ENCODE measurements at places on chromosomes 7 and 10.
A peak's percentile ranks its signal among the peaks of the same experiment; 100 is the strongest.

DNA sequence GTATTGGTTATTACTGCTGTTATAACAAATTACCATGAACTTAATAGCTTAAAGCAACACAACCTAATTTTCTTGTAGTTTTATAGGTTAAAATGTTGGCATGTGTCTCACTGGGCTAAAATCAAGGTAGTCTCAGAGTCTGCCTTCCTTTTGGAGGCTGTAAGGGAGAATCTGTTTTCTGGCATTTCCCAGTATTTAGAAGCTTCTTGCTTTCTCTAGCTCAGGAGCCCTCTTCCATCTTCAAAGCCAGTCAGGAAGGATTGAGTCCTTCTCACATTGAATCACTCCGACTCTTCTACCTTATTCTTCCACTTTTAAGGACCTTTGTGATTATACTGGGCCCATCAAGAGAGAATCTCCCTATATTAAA is 156.2 kb downstream of the MBL2 start:
- no peak for DNase-seq

GRCh38 chr10:34922138-34922537 is 107.0 kb upstream of the PARD3 start:
- no peak for DNase-seq

- no peak for DNase-seq
These were observed 967.8 kb downstream of the LRMDA start for GRCh38 chr10:76399226-76399625.

GRCh38 chr10:42476101-42476500 is 162.3 kb downstream of the ZNF33B start:
- no peak for DNase-seq

GRCh38 chr10:17026686-17027485 is 102.7 kb downstream of the CUBN start:
- DNase-seq: no peak

DNA sequence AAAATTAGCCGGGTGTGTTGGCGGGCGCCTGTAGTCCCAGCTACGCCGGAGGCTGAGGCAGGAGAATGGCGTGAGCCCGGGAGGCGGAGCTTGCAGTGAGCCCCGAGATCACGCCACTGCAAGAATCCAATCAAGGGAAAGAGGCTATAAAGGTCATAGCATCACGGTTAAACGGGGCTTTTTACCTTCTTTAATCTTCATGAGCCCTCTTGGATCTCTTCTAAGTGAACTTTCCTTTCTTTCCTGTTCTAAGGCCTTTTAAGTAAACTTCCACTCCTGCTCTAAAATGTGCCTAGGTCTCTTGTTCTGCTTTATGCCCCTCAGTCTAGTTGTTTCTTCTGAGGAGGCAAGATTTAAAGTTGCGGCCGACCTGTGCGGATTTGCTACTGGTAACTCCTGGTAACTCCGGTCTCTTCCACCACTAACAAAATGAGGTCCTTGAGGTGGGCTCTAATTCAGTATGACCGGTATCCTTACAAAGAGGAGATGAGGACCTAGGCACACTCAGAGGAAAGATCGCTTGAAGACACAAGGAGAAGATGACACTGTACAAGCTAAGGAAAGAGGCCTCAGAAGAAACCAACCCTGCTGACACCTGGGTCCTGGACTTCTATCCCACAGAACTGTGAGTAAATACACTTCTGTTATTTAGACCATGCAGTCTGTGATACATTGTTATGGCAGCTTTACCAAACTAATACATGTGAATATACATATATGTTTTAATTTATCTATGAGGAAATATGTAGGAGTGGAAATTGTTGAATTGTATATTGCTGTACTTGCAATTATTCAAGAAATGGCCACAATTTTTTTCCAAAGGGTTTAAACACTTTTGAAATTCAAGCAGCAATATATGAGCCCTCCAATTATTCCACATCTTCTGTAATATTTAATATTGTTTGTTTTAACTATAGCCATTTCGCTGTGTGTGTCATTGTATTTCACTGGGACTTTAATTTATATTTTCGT is 331.5 kb upstream of the CNTNAP2 start:
- no peak for DNase-seq

- DNase-seq: peak; percentile 18
These were observed 23.7 kb downstream of the KCNH2 start for GRCh38 chr7:150954201-150954985.

DNA sequence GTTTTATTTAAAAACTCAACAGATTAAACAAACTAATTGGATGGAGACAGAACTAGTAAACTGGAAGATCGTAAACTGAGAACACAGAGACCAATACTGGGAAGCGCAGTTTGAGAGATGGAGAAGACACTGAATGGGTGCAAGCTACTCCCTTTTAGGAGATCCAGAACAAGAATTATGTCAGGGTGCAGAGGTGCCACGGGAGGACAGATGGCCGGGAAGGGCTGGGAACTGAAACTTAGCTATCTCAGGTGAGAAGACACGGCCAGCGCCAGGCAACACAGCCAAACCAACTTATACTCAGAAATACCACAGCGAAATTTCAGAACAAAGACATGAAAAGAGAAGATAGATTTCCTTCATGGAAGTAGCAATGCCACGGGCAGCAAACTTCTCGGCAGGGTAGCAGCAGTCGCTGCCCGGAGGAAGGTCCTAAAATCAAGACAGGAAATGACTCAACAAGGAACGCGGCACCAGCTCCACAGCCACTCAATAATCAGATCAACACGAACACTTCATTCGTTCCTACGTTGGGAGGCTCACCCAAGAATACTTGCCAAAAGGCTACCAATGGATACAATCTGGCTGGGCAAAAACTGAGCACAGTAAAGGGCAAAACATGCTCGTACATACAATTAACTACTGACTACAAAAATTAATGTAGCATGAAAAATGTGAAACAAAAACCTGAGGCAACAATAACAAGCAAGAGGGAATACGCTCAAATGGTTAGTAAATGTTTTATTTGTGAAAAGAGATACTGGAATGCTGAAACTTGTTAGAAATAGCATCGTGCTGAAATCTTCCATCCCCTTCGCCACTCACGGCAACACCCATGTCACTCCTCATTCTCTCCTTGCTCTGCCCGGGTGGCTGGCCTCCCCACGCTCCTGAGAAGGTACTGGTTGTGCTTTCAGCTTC is 2.2 kb upstream of the LRRC27 start:
- DNase-seq: no peak

- peak; percentile 12 for DNase-seq
These were observed 164.1 kb upstream of the RHEB start for GRCh38 chr7:151683615-151684407.

- no peak for DNase-seq
These were observed 224.3 kb upstream of the PHYHIPL start for GRCh38 chr10:58952162-58952601.

DNA sequence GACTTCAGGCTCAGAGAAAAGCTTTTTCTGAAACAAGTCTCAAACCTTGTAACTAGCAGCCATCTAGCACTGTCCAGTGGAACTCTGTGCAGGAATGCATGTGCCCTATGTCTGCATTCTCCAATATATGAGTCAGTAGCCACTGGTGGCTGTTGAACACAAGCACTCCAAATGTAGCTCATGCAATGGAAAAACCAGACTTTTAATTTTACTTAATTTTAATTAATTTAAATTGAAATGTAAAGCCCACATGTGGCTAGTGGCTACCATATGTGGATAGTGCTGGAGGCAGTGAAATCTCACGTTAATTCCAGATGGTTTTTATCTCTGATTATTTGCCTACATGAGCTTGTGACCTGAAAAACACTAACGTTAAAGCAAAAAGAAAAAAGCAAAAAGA is 225.1 kb downstream of the GATA3 start:
- DNase-seq: no peak

DNA sequence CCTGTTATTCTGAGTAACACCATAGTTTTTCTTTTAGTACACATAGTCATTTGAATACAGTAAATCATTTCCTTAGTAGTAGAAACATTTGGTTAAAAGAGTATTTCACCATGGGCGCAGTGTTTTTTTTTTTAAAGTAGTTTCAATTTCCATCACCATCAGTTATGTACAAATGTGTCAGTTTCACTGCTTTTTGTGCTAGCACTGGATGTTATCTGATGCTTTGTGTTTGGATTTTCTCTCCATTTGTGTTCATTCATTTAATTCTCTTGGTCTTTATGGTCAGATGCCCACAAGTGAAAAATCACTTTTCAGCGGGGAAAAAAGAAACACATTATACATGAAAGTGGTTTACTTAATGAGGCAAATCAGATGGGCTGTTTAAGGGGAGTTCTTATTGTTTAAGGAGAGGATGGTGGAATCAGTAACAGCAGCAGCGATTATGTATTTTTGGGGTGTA is 16.0 kb upstream of the HK1 start:
- DNase-seq: no peak

DNA sequence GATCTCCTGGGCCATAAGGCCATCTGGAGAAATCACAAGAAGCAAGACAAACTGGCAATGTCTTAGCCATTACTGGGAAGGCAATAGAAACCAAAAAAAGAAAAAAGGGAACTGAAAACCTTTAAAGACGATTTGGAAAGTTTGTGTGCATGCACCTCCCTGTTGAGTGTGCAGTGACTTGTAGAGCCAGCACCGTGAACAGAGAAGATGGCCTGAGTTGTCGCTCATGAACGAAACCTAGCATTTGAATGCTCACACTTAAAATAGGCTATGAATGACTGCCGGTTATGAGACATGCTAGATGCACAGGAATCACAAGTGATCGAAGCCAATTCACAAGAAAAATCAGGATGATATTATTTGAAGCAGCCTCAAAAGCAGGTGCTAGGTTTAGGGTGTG is 151.3 kb upstream of the ADO start:
- DNase-seq: no peak

- DNase-seq: no peak
These were observed 30.0 kb downstream of the ADGRA1 start for GRCh38 chr10:133117688-133118071.

DNA sequence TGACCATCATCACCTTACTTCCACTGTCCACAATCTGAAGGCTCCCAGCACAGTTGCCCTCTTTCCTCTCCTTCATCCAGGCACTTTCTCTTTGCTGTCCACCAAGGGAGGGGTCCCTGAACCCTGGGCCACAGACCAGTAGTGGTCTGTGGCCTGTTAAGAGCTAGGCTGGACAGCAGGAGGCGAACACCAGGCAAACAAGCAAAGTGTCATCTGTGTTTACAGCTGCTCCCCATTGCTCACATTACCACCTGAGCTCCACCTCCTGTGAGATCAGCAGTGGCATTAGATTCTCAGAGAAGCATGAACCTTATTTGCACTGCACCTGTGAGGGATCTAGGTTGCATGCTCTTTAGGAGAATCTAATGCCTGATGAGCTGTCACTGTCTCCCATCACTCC is 27.7 kb downstream of the FZD1 start:
- DNase-seq: no peak

DNA sequence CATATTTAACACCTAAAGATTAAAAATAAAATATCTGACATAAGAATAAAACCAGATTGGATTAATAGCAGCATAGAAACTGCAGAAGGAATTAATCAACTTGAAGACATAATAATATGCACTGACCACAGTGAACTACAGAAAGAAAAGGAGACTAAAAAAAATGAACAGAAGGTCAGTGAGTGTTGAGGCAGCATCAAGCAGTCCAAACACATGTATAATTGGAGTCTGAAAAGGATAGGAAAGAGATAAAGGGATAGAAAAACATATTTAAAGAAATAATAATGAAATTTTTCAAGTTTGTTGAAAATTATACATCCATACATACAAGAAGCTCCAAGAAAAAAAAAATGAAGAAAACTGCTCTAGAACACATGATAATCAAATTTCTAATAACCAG is 756.2 kb downstream of the GATA3 start:
- no peak for DNase-seq

DNA sequence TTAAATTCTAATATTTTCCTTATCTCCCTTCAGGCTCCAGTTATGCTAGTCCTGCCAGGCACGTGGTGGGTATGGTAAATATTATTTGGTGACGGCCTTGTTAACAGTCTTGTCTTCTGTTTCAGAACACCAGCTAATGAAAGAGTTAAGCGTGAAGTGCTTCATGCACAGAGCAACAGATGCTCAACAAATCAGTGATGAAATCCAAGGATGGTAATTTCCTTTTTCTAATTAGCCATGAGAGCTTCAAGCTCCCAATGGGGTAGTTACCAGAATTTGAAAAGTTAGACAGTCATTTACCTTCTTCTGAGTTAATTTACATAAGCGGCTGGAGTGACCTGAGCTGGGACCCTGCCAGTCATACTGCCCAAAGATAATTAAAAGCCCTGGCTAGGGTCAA is 1.9 kb upstream of the OTUD1 start:
- no peak for DNase-seq

DNA sequence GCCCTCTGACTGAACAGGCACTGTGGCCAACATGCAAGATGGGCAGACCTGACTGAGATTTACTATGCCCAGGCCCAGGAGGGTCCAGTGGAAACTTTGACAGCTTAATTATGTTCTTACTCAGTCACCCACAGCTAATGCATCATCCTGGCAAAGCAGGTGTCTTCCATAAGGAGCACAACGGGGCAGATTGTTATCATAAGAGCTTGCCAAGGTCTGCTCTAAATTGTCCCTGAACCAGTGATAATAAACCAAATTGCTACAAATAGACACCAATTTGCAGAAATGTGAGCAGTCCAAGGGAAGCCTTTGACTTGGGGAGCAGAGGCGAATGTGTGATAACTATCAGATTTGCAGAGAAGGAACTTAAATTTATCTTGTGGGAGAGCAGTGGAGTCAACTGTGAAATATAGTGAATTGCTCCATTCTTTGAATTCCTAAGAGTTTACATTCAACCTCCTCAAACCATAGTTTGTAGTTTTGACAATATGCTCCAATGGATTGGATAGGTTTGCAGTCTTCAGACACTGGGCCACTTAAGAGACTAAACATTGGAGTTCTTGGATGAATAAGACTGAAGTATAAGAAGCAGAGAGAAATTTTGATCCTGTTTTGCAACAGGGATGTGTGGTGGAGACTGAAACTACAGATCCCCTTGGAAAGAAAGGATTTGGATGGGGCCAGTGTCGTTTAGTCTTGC is 494.7 kb downstream of the CCSER2 start:
- DNase-seq: no peak

DNA sequence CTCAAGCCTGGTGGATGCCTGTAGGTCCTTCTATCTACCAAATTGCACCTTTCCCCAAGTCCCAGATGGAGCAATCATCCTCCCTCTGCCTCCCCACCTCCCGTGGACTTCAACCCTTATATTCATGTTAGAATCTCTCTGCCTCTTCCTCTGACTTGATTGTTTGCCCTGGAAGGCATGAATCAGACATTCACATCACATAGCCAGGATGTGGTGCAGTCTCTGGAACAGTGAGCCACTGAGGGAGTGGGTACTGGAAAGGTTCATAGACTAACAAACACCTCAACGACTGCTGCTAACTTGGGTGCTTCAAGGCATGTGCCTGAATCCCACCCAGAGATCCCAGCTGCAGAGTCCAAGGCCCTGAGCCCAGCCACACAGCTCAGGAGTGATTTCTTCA is 494.0 kb downstream of the TNS3 start:
- DNase-seq: no peak

- no peak for DNase-seq
These were observed 84.3 kb downstream of the CFTR start for GRCh38 chr7:117564080-117564479.
